Activated T-helper 1 cell treated with anti-CD3 and anti-CD28 coated beads, Interleukin-2, amount 50 U/mL, for 16 hours (primary cell): ENCODE measurements at places on chromosomes 2 and 18.

- DNase-seq: no peak
Measured at GRCh38 chr2:74499267-74499939, at the start of gene LBX2. Gene LBX2 (minus strand): TSS chr2:74499603. CDS start chr2:74499537, 66 bp downstream.

- DNase-seq: no peak
Measured at GRCh38 chr18:61985681-61986080, 92.9 kb upstream of the RNF152 start.

DNA sequence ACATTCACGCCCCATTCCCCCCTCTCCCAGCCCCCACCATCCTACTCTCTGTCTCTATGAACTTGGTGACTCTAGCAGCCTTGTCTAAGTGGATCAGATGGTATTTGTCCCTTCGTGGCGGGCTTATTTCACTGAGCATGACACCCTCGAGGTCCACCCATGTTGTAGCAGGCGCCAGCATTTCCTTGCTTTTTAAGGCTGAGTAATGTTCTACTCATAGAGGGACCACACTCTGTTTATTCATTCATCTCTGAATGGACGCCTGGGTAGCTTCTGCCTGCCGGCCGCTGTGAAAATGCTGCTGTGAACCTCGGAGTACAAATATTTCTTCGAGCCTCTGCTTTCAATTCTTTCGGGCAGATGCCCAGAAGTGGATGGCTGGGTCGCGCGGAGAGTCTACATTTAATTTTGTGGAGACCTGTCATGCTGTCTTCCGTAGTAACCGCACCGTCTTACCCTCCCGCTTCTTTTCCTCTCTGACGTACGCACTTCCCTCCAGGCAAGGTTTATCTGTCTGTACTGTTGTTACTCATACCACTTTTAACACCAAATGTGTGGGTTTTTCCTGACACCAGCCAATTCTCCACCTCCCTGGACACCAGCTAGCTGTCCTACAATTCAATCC, 5.6 kb downstream of the CROCC2 start:
- DNase-seq: no peak

DNA sequence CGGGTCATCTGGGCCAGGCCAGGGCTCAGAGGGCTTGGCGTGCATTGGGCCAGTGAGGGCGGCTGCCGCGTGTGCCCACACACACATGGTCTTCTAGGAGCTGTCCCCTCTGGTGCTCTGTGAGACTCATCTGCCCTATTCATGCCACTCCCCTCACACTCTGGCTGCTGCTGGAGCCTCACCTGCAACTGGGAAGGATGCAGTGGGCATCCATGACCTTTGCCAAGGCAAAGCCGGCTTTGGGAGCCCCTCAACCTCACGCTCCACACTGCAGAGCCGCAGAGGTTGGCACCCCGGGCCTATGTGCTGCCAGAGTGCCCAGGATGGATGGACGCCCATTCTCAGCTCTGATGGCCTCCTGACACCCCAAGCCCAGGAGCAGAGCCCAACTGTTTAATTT, 330.2 kb upstream of the SALL3 start:
- DNase-seq: no peak
